ENCODE measurements at places on chromosomes 5 and 9.

DNA sequence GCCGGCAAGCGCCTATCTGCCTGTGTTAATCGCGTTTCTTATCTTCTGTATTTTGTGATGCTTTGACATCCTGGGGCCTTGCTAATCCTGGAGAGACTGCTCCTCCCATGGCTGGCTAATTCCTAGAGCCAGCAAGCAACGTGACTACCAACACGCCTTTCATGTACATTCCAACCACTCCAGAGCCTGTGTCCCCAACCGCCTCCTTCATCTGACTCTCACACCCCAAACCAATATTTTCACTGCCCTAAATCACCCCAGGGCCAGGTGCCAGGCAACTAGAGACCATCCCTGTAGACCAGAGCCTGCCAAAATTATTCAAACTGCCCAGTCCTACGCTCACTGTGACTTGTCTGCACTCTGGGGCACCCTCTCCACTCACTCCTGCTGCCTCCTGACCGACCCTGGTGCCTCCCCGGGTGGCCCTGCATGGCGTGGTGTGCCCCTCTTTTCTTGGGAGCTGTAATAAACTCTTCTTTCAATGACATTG is 50.5 kb upstream of the COL5A1 start:
- DNase-seq = no peak

DNA sequence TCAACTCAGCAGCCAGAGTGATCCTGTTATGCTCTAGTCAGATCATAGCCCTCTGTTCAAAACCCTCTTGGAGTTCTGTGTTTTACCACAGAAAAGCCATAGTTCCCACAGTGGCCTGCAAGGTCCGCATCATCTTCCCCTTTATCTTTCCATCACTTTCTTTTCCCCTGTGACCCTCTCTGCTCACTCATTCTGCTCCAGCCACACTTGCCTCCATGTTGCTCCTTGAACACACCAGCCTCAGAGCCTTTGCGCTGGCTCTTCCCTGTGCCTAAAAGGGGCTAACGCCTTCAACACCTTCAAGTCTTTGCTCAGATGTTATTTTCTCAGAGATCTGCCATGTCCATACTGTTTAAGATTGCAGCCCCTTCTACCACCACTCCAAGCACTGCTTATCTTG is 26.3 kb downstream of the CSF2 start:
- DNase-seq = no peak

DNA sequence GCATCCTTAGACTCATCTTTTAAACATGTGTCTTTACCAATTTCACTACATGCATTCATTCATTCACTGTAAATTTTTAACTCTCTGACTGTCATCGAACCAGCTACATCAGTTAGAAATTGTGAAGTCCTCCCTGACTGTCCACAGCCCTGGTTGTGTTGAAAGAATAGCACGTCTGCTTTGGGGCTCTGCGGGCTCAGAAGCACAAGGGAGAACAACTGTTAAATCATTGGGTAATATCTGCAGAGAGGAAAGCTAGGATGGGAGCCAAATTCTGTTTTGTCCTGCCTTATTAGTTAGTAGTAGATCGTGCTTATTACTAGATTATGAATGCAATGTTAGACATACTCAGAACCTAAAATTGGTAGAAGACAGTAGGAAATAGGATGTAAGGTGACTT is 26.3 kb upstream of the FAM120AOS start:
- DNase-seq = peak; percentile 23

DNA sequence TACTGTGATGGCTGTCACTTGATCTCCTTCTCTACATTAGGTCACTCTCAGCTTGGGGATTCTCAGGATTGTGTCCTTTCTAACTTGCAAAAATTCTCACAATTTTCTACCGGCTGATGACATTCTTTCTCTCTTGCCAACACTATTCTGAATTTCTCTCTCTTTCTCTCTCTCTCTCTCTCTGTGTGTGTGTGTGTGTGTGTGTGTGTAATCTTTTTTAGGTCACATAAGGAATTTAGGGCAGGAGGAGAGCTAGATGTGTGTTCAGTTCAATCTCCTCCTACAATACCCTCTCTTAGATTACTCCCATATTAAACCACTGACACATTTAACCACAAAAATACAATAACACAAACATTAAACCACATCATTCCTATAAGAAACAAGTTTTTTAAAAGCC is 242.3 kb upstream of the NREP start:
- no peak for DNase-seq

- no peak for DNase-seq
Observed at GRCh38 chr9:124218987-124219461, 38.7 kb upstream of the NEK6 start.

DNA sequence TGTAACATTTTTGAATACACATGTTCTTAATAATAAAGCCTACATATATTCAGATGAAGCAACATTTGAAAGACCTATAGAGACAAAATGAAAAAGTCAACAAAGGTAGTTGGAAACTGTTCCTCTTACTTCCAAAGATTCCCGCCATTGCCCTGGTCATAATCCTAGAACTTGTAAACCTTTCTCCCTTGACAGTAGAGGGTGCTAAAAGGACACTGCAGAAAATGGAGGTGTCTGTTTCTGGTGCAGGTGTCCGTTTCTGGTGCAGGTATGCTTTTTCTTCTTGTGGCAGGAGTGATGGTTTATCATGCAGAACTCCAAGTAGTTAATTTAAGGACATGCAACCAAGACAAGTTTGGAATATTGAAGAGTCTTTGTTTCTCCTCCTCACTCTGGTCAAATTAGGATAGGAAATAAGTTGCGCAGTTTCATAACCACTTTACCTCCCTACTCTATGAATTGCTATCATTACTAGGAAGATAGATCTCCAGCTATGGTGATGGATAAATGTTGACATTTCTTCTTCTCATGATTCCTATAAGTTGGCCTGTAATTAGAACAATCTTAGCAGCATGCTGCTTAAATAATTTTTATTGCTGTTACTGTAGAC is 56.0 kb upstream of the FAM174A start:
- no peak for DNase-seq

- DNase-seq = peak; percentile 47
Observed at GRCh38 chr5:41270423-41271251, 57.3 kb upstream of the C6 start.

GRCh38 chr5:98464737-98465330 is 308.6 kb upstream of the RGMB start:
- no peak for DNase-seq

DNA sequence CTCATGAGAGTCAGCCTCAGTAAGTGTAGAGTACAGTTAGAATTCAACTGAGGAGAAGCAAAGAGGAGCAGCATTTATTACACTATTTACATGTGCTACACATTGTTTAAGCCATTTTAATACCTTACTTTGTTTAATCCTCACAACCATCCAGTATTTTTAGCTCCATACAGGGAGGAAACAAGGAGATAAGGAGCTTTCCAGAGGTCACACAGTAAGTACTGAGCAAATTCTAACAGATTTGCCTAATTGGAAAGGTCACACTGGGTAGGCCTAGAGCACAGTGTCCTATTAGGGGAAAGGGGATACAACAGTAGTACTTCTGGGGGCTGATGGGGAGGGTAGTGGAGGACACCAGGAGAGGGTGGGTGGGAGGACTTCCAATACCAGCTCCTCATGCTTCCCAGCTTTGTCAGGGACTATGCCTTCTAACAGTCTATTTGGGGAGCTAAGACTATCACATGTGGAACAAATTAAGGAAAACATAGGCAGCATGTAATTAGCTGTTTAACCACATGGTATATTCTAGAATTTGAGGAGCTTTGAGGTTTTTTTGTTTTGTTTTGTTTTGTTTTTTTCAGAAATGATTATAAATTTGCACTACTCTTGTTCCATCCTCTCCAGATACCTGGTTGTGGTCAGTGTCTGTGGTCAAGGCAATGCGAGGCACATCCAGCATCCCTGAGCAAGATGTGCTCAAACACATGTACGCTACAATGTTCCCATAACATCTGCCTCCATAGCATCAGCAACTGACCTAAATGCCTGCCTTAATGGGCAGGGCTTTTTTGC is 96.0 kb upstream of the SLC12A2 start:
- DNase-seq = no peak

GRCh38 chr9:22244139-22245011 is 202.2 kb upstream of the DMRTA1 start:
- DNase-seq = peak; percentile 37

GRCh38 chr9:128787659-128788058 is 606 bp downstream of the TBC1D13 start:
- no peak for DNase-seq

DNA sequence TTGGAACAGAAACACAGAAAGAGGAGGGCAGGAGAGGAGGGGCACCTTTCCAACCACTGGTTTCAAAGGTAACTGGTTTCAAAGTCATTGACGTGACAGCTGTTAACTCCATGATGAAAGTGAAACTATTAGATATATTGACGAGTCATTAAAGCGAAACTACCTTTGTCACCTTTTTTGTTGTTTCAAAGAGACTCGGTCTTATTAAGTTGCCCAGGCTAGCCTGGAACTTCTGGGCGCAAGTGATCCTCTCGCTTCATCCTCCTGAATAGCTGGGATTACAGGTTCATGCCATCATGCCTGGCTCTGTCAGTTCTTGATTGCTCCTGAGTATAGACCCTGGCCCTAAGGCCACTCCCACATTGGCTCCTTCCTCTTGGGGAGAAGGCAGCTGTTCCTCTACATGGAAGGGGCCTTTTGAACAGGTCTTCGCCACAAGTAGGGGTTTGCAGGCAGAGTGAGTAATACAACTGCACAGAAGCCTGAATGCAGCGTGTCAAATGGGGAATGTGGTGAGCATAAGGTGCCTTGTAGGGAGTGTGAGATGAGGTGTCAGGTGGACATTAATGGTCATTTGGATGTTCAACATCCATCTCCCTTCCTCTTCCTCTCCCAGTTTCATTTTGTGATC is 3.4 kb upstream of the F12 start:
- no peak for DNase-seq

DNA sequence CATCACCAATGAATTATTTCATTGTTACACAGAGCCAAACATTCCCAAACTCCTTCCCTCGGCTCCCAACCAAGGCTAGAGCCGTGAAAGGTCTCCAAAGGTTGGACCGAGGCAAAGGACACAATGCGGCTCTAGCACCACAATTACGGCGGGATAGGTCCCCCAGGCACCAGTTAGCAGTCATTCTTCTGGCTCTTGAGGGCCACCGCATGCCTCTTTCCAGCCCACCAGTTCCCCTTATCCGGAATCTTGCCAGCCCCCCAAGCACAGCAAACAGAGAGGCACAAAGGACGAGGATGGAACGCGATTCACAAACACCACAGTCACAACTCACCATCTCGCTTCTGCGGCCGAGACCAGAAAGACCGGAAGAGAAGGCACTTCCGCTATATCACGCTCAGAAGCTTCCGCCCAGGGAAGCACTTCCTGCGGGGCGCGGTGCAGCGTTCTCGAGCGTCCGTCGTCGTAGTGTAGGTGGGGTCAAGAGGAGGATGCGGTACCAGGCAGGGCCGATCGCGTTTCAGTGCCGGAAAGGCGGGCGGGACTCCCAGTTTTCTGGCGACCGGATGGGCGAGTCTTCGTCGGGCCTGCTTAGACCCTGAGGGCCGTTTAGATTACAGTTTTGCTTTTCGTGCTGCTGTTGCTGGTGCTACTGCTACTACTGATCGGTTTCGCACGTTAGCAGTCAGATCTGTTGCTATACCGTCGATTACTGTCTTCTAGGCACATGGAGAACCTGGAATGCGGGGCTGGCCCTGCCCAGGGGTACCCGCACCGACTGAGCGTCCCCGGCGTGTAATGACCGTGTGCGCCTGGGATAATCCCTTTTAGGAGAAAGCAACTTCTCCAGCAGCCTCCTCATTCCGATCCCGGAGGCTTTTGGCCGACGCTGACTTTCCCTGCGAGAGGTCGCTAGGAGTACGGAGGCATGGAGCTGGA is at the start of gene RPL37:
Gene RPL37, minus strand, starts transcription at position 374 of the 939 bp plus-strand sequence. Its CDS starts 37 bp downstream, at position 337.
- DNase-seq = peak; percentile 95

DNA sequence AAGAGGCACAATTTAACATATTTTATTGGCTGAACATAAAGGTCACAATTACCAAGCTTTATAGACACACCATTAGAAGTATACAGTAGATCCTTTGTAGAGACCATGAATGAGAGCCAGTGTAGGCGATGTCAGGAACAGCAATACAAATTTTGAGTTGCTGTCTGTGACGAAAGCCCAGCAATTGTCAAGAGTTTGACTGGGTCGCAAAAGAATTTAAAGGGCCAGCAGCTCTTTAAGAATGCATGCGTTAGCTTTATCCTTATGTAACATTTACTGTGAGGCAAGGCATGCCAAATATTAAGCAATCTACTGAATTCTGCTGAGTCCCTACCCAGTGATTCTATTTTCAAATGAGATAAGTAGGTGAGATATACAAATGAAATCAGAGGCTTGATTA is 236.9 kb downstream of the ARRDC3 start:
- no peak for DNase-seq

- no peak for DNase-seq
Observed at GRCh38 chr5:142048272-142048671, 35.4 kb upstream of the GNPDA1 start.

GRCh38 chr9:114790521-114790920 is 15.3 kb downstream of the TNFSF15 start:
- no peak for DNase-seq

DNA sequence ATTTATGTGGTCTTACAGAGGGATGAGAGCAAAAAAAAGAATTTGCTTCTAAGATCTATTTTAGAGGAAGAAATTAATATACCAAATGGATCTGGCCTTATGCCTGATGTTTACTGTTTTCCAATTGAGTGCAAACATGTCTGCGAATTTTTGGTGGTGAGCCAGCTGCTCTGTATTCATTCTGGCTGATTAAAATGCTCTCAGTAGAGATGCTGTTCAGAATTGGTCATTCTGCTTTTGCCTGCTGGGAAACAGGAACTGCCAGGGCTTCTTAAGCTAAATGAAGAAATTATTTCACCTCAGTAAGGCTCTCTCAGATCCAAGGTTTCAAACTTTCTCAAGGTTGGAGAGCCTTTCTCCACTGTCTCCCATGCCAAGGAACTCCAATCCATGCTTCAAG is 132.0 kb upstream of the SV2C start:
- DNase-seq = no peak

- DNase-seq = no peak
Observed at GRCh38 chr9:136865768-136866103, 372 bp downstream of the EDF1 start.

DNA sequence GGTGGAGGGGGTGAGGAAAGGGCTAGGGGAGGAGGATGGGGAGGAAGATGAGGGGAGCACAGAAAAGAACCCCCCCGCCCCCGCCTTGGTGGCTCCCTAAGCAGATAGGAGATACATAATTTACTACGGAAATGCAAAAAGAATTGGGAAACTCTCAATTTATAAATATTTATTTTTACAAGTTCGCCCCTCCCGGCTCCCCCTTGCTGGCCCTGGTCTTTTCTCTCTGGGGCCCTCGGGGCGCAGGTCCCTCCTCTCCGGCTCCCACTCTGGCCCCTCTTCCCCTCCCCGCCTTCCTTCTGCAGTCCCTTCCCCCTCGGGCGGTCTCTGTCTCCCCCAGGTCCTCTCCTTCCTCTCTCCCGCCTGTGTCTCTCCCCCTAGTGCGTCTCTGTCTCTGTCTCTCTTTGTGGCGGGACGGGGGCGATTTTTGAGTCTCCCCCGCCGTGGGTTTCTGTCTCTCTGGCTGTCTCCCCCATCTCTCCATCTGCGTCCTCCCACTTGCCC is 173.6 kb upstream of the IER5L start:
- DNase-seq = no peak

DNA sequence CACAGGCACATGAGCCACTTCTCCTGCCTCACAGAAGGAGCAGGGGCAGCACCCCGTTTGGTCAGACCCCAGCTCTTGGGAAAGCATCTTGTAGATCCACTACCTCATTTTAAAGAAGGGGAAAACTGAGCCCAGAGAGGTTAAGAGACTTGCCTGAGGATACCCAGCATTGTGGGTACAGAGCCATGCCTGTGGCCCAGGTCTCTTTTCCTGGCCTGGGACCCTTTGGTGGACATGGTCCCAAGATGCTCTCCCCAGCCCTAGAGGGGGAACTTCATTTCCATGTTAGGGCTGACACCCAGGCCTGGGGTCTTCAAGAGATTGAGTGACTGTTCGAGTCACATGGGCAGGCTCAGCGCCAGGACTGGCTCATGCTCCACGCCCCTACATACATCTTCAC is 64.2 kb downstream of the NEK6 start:
- DNase-seq = no peak
